ENCODE measurements at places on chromosomes 13 and 19.

- no peak for DNase-seq
Observed at GRCh38 chr13:105972306-105972721, 563.1 kb downstream of the EFNB2 start.

- no peak for DNase-seq
Observed at GRCh38 chr13:79663977-79664636, 183.2 kb downstream of the NDFIP2 start.

GRCh38 chr19:28632371-28633080 is 580.4 kb downstream of the UQCRFS1 start:
- DNase-seq: no peak

- no peak for DNase-seq
Observed at GRCh38 chr19:32828643-32829344, 40.8 kb downstream of the SLC7A9 start.

GRCh38 chr19:42078058-42078457 is 2.1 kb downstream of the ZNF574 start:
- DNase-seq: no peak

DNA sequence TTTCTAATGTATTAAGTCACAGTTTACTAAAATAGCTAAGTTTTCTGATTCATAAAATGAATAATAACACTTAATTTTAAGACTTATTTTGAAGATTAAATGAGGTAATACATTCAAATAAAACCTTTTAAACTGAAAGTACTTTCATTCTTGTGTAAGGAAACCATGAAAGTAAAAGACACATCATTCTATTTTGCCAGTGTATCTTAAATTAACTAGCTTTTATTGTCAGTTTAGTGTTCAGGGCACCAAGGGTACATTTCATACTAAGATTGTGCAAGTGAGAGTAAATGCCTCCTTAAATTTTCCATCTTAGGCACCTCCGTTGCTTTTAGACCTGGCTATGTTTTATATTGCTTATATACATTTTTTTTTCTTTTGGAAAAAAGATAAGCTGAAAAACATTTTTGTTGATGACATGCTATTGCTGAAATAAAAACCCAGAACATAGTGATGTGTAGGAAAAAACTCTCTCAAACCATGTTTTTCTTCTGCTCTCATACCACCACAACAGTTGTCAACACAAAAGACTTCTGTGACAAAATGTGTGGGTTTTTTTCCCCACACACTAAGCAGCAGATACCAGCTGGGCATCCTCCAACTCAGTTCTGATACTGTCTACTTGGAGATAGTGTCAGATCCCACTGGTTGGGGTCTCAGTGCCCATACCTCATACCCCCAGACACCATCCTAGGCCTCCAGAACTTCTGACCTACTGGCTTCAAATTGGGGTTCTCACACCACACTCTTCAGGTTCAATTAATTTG is 30.7 kb upstream of the LPAR6 start:
- no peak for DNase-seq

DNA sequence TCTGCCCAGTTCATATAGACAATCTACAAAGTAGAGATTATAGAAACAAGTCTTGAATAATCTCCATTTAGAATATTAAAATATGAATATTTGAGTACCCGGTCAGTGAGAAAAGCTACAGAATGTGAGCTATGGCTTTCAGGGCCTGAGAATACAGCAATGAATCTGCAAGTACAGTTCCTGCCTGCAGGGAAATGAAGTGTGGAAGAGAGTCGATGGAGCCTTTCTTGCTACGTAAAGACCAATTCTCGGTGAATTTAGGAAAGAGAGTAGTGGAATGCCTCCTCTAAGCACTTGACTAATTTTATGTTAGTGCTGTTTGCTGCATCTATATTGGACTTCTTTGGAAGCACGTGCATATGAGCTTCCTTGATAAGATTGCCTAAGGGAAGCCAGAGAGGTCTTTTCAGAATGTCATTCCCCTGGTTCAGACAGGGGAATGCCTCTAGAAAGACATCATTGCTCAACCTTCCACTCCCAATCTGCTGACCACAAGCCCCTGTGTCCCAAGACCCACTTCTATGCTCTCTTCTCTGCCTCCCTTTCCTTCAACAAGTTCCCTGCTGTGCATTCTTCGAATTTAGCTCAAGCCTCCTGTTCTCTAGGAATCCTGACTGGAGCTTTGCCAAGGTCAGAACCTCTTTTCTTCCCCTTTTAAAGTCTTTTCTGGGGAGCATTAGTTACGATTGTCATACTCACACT is 41.9 kb downstream of the GPC6 start:
- no peak for DNase-seq

- DNase-seq: no peak
Observed at GRCh38 chr13:80203496-80203895, 137.4 kb downstream of the SPRY2 start.

- no peak for DNase-seq
Observed at GRCh38 chr13:73945382-73945781, 188.8 kb downstream of the KLF12 start.

DNA sequence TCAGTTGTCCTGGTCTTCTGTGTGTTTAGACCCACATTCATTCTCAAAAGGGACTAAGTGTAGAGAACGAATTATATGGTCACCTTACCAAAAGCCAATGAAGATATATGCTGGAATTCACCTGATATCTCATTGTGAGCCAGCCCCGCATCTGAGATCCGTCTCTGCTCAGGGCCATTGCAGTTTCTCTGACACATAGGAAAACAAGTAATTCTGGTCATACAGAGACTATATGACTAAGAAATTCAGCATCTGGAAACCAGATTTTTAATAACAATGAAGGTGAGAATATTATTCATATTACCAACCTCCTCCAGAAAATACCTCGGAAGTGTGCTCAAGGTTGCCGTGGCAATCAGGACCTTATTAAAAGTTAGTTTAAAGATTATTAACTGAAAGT is 278.6 kb upstream of the EDNRB start:
- DNase-seq: no peak

DNA sequence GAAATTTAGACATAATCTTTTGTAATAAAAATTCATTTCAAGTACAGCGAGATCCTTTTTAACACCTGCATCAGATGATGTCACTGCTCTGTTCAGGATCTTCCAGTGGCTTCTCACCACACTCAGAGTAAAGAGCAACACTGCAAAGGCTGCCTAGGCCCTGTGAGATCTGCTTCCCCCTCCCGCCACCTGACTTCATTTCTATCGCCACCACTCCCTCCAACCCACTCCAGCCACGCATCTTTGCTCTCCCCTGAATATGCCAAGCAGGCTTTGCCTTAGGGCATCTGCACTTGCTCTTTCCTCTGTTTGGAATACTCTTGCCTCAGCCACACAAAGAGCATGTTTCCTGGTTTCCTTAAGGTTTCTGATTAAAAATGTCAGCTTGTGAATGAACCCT is 58.3 kb downstream of the MBNL2 start:
- no peak for DNase-seq

- DNase-seq: no peak
Observed at GRCh38 chr13:61778531-61778930, 362.9 kb upstream of the PCDH20 start.

DNA sequence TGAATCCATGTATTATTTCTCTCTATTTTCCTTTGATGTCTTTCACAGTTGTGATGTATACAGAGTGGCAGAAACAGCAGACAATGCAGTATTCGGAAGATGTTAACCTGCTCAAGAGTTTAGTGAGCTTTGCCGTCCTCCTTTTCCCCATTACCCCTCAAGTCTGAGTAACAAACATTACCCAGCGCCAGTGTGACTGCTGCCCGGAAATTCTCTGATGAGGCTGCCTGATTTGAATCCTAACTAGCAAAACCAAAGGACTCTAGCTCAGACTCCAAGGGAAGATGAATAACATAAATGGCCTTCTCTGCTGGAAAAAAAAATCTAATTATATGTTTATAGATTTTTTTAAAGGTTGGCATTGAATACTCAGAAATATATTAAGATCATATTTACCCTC is 247.3 kb upstream of the SOX21 start:
- DNase-seq: no peak

GRCh38 chr13:30038884-30039283 is 188.5 kb upstream of the UBL3 start:
- no peak for DNase-seq

GRCh38 chr13:22235950-22236290 is 565.0 kb downstream of the FGF9 start:
- no peak for DNase-seq

DNA sequence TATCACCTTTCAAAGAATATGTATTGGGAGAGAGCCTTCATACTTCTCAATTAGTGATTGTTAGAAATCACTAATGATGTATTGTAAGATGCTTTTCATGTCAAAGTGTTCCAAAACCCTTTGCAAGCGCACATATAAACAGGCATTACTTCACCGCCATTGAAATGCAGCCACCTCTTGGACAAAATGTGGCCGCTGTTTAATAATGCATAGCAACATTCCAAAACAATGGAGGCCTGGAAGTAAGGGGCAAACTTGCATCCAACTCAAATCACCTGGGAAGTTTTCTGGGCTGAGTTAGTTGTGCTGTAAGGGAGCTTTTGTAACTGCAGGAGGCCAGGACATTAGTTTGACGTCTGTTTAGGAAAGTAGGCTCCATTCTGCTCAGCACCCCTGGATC is 438.1 kb downstream of the FGF9 start:
- DNase-seq: no peak

DNA sequence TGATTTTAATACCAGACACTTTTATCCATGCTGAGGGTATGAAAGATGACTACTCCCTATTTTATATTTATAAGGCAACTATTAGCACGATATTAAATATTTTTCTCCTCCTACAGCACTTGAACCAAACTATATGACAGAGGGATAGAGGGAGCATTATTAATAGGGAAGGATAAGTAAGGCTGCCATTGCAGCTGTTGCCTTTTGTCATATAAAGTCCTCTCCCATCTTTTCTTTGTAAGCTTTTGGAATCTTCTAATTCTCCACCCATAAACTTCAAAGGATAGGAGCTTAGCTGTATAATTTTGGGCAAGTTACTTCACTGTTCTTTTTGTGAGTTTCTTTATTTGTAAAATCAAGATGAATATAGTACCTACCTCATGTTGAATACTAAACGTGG is 95.4 kb downstream of the ZMYM2 start:
- no peak for DNase-seq

DNA sequence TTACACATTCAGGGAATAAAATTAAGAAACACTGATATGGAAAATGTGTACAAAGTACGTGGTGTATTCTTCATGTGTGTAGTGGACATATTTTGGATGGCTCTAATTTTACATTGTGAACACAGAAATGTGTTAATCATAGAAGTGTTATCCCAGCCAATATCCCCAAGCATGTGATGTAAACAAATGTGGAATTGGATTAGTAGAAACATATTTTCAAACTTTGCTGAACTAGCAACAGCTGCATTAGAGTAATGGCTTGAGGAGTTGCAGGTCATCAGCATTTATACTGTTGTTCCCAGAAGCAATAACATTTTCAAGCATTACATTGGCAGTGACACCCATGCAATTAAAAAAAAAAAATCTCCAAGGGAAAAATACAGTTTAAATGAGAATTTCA is 600.6 kb downstream of the SLITRK1 start:
- DNase-seq: no peak

DNA sequence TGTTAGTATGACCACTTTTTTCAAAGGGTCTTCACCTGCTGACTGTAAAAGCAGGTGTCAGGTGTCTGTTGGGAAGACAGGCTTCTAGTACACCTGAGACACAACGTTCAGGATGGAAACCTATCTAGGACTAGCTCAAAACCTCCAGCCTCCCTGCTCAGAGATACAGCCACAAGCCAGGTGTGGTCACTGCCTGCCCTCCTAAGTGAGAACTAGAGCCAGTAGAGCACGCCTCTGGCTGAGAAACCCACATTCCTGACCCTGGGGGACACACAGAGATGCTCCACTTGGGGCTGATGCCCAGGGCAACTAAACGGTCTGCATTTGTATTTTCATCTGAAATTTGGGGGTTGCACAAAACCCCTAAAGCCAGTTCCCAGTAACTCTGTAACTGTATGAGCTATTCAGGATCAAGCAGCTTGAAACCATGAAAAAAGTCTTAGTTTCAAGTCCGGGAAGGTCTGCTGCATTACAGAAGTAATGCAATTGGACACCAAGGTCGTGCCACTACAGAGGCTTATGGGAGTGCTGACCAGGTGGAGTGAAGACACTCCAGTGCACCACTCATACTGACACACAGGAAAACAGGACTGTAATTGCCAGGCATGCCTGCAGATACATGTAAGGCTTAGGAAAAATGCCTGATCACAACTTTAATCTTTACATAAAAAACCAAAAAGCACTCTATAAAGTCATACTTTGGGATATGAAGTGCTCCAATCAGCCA is 27.8 kb downstream of the ANKRD10 start:
- no peak for DNase-seq

- DNase-seq: no peak
Observed at GRCh38 chr13:48148454-48148853, 53.5 kb upstream of the MED4 start.

GRCh38 chr13:33751151-33751550 is 66.8 kb upstream of the RFC3 start:
- no peak for DNase-seq

GRCh38 chr19:53389978-53390377 is 5.0 kb upstream of the ZNF765 start:
- no peak for DNase-seq

- DNase-seq: no peak
Observed at GRCh38 chr19:49637821-49638738, 1.9 kb downstream of the RRAS start.

DNA sequence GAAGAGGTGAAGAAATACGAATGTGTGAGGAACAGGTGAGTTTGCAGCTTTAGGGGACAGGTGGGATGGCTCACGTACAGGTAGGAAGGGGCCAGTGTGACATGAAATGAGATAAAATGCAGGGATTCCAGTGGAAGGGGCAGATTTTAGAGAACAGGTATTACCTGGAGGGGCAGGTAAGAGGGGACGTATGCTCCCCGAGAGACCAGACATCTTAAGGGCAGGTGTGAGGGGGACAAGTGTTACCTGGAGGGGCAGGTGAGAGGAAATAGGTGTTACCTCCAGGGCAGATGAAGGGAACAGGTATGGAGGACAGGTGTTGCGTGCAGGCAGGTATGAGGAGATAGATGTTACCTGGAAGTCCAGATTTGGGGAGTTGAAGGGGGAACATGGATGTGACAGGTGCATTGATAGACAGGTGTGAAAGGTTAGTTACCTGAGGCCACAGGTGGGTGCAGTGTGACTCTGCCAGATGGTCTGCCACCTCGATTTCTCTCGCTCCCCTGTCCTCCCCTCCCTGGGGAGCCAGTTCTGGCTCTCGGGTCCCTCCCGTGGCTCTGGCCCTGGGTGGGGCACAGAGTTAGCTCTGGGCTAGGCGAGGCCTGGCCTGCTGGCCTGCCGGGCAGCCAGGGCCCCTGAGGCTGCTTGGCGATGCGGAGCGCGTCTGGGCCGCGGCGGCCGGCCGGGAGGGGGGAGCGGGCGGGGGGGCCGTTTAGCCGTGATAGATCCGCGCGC is 2.1 kb downstream of the ERFL start:
- DNase-seq: no peak

DNA sequence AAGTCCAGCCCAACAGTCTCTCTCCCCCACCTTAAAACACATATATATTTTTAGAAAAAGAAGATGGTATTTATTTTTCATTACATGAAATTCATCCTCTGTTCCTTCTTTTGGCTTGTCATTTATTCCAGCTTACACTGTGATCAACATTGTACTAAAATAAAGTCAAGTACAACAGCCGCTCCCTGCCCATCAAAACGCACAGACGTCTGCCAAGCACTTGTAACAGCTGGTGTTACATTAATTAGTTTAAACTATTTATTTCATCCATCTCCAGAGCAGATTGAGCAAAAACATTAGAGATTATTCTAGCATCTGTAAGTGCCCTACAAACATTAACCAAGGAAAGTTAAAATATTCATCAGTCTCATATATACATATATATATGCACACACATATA is 350.5 kb downstream of the DACH1 start:
- DNase-seq: no peak

GRCh38 chr13:106691341-106691740 is 123.4 kb upstream of the ARGLU1 start:
- no peak for DNase-seq

GRCh38 chr19:45705115-45705514 is 12.6 kb downstream of the QPCTL start:
- no peak for DNase-seq
